ENCODE measurements at places on chromosomes 12 and 14.
A peak's percentile ranks its signal among the peaks of the same experiment; 100 is the strongest.

DNA sequence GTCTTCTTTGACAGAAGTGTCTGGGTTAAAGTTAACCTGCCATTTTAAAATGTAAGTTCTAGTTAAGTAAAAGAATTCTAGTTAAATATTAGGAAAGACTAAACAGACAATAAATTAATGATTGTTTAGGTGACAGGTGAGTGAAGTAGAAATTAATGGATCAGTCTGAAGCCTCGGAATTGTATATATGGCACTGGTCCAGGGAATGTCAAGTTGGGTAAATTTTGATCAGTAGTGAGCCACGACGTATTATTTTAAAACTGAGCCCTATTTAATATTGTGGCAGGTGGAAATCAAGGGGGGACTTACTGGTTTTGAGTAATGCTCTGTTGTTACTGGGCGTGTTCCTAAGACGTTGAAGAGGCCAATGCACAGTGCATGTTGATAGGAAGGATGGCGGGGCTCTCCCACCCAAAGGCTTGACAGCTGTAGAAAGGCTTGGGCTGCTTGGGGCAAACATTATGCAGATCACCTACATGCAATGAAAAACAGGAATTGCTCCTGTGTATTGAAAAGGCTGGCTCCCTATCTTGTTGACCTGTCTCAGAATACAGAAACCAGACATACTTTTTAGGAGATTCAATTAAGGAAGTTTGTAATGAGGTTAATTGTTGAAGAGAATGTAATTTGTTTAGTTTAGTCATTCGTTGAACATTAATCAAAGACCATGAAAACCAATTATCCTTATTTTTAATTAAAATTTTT lies 5.9 kb upstream of the PPFIBP1 start:
- DNase-seq = no peak

- DNase-seq = no peak
Measured at GRCh38 chr12:39144613-39145061, 239.2 kb upstream of the CPNE8 start.

- DNase-seq = no peak
Measured at GRCh38 chr12:39205969-39206368, 237.0 kb downstream of the KIF21A start.

DNA sequence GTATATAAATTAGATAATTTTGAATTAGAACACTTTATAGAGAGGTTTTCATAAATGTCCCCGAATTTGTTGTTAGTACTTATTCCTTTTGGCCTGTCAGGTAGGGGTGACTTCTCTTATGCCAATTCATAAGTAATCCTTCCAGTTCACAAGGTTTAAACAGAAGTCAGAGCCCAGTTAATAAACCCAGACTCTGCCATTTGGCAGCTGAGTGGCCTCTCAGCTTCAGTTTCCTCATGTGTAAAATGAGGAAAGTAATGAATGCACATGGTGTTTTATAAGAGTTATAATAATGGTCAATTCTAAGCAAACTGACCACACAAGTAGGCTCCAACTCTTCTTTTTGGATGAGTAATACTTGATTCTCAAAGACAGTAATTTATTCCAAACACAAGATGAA lies 10.3 kb downstream of the MTERF2 start:
- no peak for DNase-seq

- DNase-seq = no peak
Measured at GRCh38 chr14:104801520-104802393, 856 bp downstream of the ZBTB42 start.

DNA sequence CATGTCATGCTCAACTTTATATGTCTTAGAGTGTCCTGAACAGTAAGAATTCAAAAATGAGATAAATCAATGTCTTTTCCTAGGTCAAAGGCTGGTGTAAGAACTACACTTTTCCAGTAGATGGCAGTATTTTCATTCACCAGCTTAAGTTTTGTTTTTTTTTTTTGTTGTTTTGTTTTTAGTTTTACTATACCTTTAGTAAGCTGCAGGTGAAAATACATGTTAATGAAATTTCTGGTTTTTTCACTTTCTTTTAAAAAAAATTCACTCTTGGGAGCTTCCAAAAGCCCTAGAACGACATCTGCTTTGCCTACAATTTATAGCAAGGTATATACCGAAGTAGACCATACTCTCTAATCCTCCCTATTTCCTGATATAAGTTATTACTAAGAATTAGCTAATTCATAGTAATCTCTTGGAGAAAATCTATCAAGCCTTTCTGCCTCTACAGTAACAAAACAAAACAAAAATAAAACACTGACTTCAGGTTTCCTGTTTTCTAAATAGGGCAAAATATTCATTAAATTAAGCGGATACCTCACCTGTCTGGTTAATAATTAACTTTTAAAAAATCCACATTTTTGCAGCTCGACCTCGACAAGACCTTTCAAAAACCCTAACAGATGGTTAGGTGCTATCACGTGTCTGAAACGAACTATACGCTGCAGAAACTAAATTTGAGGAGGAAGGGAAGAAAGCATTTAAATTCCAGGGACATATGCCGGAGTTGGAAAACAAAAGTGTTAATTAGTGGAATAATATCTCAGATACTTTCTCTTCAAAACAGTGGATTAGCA lies 2.7 kb upstream of the SAMD4A start:
- DNase-seq = no peak

GRCh38 chr14:42163136-42163535 lies 556.5 kb downstream of the LRFN5 start:
- DNase-seq = no peak

- no peak for DNase-seq
Measured at GRCh38 chr12:127149226-127149964, 1117.6 kb upstream of the TMEM132C start.

GRCh38 chr12:65500091-65500900 lies 221.8 kb downstream of the MSRB3 start:
- DNase-seq = no peak

- DNase-seq = no peak
Measured at GRCh38 chr12:121791671-121792551, 1.6 kb downstream of the RHOF start.

GRCh38 chr14:103890052-103890371 lies 38.2 kb upstream of the TDRD9 start:
- no peak for DNase-seq

- no peak for DNase-seq
Measured at GRCh38 chr14:101575581-101575980, 14.3 kb downstream of the DIO3 start.

DNA sequence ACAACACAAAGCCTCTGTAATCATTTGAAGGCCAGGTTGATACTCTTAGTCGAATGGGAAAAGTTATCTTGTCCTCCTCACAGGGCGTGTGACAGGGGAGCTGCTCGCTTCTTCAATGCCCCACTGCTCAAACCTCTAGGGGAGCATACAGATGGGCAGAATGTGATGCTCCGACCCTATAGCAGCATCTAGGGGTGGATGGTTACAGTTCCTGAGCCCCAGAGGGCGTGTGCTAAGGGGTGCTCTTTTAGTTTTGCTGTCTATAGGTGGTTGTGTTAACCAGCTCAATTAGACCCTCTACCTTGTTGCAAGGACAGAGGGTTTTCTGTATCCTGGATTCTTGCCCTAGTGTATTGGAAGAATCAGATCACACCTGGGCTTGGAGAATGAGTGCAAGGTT lies 47.8 kb downstream of the HSD17B6 start:
- no peak for DNase-seq

DNA sequence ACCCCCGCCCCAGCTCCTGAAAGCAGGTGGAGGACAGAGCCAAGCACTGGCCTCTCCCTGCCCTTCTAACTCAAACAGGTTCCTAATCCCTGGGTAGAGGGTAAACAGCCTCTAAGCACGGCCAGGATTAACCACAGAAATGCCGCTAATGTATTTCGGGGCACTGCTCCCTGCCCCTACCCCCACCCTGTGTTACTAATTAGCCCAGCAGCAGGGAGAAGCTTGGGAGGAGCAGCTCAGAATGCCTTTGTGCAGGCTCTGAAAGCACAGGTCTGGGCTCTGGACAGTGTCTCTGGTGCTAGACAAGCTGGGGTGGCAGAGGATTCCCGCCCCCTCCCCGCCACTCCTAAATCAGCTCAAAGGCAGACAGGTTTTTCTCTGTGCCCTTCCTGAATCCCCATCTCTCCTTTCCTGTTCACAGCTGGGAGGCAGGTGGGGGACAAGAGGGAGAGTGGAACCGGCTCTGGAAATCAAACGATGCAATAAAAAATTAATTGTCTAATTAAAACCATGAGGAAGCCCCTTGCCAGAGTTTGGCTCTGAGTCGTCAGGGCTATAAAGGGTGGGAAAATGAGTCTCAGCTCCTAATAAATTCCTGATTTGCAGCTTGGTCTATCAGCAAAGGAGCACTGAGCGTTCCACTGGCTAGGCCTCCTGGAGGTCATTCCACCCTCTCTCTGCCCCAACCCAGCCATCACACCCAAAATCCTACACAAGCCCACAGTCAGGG lies 53.0 kb downstream of the SMUG1 start:
- no peak for DNase-seq

GRCh38 chr14:29240066-29240465 lies 473.5 kb downstream of the FOXG1 start:
- DNase-seq = no peak

GRCh38 chr12:57099047-57099714 lies 10.3 kb downstream of the NAB2 start:
- DNase-seq = no peak

- DNase-seq = no peak
Measured at GRCh38 chr14:73503648-73504047, 12.9 kb downstream of the RIOX1 start.

DNA sequence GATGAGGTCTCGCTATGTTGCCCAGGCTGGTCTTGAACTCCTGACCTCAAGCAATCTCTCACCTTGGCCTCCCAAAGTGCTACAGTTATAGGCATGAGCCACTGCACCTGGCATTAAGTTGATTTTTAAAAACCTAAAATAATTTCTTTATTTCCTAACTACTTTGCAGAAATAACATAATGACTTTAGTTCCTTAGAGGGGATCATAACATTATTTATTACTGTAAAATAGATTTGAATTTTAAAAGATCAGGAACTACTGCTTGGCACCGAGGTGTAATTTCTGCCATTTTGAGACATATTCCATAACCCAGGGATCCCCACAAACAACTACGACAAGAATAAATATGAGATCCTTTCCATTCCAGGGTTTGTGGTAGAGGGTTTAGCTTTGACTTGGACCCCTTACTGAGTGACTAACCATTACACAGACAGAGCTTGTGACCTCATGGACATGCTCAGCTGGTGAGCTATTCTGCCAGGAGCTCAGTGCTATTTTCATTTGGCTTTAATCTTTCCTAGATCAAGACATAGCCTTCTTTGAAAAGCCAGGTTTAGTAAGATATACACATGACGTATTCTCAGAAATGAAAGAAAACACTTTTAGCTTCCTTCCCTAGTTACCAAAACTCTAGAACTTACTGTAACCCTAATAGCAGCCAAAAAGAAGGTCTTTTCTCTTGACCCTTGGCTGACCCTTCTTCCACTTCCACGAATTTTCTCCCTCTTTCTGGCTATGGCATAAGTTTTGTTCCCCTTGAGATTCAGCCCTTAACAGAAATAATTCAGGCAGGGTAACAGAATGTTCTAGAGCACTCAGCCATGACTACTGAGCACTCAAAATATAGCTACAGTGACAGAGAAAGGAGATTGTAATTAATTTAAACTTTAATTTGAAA lies 75.1 kb upstream of the NUDT4 start:
- DNase-seq = no peak

- DNase-seq = no peak
Measured at GRCh38 chr12:118526255-118527095, 150.1 kb downstream of the SUDS3 start.

- no peak for DNase-seq
Measured at GRCh38 chr14:69692594-69692993, 74.3 kb upstream of the SRSF5 start.

- DNase-seq = no peak
Measured at GRCh38 chr12:122909442-122910288, 13.7 kb upstream of the VPS37B start.

DNA sequence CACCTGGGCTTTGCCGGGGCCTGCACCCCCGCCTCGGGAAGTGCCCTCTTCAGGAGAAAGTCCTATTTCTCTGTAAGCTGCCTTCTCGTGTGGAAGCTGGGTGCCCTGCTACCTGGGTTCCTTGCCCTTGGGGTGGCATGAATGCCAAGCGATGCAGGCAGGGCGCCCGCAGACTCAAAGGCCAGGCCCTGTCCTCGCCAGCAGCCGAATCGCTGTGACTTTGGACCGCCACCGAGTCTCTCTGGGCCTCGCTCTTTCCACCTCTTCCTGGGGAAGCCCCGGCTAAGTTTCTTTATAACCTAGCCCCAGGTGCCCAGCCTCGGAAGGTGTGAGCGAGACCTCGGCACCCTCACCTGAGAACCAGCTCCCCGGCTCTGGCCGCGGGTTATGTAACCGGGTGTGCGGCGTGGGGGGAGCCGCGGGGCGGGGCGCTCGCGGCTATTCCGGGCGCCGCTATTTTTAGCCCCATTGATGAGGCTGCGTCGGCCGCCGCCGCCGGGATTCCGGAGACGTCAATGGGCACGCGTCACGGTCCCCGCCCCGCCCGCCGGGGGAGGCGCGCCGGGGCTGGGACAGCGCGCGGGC lies 14.6 kb upstream of the NR4A1 start:
- peak; percentile 85 for DNase-seq

DNA sequence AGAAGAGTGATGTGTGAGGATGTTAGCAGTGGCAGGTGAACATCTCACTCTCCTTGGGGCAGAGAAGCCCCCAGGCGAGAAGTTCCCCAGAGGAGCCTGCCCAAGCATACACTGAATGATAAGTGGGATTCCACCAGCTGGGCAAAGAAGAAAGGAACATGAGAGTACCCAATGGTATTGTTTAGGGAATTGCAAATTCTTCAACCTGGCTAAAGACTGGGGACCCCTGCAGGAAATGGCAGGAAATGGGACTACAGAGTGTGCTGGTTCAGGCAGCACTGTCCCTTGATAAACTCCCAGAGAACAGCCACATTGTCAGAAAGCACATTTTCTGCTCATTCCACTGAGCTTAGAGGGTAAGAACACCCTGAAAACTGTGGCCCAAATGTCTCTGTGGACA lies 121.3 kb downstream of the RPS29 start:
- DNase-seq = no peak

DNA sequence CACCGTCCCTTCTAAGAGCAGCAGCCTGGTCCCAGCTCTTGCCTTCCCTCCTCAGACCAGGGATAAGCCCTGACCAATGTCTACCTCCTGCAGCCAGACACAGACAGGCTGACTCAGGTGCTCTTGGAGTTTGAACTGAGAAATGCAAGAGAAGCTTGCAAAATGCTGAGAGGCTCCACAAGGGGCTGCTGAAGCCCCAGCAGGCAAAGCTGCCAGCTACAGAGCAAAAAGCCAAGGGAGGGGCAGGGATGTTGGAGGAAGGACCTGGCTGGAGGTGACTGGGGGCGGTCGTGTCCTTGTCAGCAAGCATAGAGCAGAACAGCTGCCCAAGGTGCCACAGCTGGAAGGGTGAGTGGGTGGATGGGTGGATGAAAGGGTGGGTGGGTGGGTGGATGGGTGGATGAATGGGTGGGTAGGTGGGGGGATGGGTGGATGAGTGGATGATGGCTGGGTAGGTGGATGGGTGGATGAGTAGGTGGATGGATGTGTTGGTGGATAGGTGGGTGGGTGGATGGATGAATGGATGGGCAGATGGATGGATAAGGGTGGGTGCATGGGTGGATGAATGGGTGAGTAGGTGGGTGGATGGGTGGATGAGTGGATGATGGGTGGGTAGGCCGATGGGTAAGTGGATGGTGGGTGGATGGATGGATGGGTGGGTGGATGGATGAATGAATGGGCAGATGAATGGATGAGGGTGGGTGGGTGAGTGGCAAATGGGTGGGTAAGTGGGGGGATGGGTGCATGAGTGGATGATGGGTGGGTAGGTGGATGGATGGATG lies 4.0 kb upstream of the INF2 start:
- no peak for DNase-seq

- no peak for DNase-seq
Measured at GRCh38 chr12:41819948-41820347, 324.7 kb downstream of the GXYLT1 start.

Data from stimulated activated CD4-positive, alpha-beta T cell treated with anti-CD3 and anti-CD28 coated beads, Interleukin-2, amount 100 ng/mL, for 4 hours (primary cell).